Activated T-cell treated with anti-CD3 and anti-CD28 coated beads for 24 hours (primary cell): ENCODE measurements at places on chromosomes 13 and 19.

DNA sequence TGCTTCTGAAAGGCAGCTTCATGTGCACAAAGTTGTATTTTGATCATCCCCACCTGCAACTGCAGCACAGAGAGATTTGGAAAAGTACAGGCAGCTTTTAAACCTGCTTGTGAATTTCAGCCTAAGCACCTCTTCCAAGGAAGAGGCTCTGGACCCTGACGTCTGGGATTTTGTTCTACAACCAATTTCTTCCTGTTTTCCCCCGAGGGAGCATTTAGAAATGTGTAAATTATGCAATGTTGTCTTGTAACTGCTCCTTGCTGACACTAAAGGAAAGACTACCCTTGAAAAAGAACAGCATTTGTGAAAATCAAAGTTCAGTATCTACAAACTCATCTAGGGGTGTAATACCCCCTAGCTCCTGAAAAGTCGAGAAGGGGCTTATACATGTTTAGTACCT, 15.4 kb downstream of the MED26 start:
- no peak for DNase-seq

GRCh38 chr13:33537026-33537425, 251.5 kb upstream of the STARD13 start:
- no peak for DNase-seq

GRCh38 chr19:34088292-34088691, 84.0 kb upstream of the LSM14A start:
- DNase-seq, result no peak

DNA sequence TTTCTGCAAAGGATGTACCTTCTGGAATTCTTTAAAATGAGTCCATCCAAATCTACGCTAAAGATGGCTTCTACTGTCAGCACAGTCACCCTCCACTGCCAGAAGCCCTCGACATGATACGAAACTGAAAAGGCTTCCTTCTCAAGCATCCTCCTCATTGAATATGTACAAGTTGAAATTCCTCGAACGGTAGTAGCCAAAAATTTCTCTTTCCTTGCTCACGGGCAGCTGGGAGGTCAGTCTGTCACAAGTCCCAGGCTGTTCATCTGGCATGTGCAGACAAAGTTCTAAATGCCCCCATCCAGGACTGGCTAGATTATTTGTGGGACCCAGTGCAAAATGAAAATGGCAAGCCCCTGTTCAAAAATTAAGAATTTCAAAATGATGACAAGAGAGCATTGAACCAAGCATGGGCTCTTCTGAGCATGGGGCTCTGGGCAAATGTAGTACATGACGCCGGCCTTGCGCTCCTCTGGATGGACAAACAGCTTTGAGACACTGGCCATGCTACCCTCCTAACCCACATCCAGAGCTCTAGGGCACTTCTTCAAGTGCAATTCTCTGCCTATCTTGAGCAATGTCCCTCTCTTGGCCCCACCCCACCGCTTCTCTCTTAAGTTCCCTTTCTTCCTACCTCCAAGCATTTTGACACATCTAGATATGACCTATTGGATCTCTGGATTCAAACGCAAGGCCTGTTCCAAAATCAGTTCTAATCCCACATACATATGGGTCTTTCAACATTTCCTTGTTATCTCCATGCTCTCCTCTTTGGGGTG, 78.9 kb upstream of the FLT1 start:
- DNase-seq, result no peak

DNA sequence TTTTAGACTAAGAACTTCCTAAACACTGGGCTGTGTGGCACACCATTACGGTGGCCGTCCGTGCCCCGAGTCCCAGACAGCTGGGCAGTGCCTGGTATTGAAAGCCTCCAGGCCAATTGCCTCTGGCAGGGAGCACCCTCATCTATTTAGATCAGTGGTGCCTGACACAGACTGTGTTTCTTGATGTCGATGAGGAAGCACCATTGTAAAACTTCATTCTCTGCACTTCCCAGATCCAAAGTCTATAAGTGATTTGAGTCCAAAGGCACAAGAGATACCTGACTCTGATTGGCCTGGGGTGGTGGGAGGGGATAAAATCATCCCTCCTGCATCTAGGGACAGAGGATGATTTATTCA, 8.5 kb upstream of the STK24 start:
- no peak for DNase-seq

- DNase-seq, result no peak
Measured at GRCh38 chr19:21584537-21584936, 79.1 kb downstream of the ZNF429 start.

DNA sequence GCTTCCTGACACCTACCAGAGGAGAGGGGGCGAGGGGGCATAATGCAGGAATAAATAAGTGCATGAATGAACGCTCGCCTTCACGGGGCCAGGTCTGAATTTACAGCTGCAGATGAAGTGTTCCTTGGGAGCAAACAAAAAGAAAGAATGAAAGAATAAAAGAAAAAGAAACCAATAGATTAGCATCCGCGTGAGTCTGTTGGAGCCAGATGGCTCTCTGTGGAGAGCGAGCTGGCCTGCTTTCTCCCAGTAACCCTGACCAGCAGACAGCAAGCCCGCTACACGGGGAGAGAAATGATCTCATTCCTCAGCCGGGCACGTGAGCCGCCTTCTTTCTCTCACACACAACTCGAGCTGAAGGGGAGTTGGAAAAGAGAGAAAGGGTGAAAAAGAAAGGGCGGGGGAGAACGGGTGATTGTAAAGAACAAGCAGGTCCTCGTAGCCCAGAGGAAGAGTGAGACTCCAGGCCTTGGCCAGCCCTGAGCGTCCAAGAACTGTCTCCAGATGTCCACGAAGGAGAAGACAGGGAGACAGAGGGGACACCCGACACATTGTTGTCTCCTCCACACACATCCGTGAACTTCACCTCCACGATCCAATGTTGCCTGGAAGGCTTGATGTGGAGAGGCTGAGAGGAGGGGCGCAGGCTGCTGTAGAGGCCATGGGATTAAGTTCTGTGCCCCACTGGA, 81.4 kb downstream of the RNASEH2B start:
- DNase-seq, result no peak

- no peak for DNase-seq
Measured at GRCh38 chr19:7740682-7741054, 6.7 kb downstream of the CD209 start.

DNA sequence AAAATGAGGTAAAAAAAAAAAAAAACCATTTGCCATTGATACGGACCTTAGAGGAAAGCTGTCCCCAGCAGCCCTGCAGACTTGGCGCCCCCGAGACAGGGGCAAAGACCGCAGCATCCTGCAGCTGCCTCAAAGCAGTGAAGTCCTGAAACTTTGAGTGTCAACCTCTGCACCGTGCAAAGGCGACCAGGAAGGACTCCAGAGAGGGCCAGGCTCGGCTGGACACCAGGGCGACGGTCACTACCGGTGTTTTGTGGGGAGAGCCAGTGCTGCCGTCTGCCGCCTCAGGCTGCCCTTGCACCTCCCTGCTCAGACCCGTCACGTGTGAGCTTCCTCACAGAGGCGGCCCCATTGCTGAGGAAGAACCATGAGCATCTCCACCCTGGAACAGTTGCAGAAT, 146.7 kb upstream of the SPACA7 start:
- no peak for DNase-seq

DNA sequence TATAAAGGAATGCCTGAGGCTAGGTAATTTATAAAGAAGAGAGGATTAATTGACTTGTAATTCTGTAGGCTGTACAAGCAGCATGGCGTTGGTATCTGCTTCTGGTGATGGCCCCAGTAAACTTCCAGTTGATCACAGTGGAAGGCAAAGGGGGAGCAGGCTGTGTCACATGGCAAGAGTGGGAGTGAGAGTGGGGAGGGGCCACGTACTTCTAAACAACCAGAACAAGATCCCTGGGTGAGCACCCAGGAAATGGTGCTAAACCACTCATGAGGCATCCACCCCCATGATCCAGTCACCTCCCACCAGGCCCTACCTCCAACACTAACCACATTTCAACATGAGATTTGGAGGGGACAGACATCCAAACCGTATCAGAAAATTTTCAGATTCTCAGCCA, 3.0 kb upstream of the RNF113B start:
- DNase-seq, result no peak

GRCh38 chr13:38160131-38160530, 189.5 kb upstream of the UFM1 start:
- DNase-seq, result no peak

DNA sequence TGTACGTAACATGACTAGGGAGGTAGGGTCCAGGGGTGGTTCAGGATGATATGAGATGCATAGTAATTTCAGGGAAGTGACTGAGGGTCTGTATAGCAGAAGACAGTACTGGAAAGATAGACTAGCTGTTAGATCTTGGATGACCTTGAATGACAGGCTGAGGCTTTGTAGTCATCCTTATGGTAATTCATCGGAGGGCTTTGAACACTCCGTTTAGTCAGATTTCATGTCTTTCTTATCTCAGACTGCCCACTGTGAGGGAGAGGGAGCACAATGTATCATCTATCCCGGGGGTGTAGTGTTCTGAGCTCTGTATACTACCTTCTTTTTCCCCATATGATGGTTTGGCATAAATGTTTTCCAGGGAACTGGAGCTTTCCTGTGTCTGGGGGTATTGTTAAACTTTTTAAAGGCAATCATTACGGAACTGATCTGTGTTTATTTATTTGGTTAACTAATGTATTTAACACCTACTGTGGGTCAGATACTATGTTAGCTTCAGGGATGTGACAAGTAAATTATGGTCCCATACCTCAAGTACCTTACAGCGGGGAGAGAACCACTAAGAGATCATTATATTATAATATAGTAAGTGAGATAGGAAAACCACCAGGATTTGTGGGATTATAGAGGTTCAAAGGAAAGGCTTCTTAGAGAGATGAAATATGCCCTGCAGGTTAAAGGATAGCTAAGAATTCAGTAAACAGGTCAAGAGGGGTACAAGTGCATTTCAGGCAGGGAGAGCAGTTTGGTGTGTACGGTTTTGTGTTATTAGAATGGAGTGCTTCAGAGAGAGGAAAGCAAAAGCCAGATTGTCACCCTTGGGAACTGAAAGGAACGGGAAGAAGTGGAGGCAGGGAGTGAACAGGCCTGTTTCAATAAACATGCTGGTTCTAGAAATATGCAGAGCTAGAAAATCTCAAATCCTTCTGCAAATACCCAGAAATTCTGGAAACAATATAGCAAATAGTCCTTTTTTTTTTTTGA, 164.8 kb upstream of the KL start:
- no peak for DNase-seq

DNA sequence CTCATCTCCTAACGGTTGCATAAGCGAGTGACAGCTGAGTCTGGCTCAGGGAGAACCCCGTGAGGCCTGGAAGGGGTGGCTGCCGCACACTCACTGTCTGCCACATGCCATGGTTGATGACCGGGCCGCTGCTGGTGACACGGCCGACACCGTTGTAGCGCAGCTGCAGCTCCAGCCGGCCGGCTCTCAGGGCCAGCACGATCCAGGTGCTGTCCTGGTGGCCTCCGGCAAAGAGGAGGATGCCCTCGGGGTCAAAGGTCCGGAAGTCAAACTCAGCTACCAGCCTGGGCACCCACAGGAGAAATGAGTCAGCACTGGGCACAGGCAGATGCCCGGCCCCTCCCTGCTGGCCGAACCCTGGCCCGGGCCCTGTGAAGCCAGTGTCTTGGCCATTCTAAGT, 31.7 kb downstream of the GAS6 start:
- DNase-seq, result no peak

DNA sequence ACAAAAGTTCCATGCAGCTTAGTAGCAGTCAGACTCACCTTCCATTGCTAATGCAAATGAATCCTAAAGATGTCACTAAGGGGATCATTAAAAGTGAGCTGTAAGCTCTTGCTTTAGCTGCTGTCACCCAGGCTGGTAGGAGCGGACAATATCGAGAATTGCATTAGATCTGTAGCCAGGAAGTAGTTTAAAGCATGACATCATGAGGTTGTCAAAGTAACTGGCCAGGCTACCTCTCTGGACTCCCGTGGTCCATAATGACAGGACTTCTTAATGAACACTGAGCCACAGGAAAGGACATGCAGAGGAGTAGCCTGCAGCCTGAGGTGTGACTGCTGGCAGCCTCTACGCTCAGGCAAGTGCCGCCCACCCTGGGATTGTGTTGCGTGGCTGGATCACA, 522.3 kb upstream of the NBEA start:
- DNase-seq, result no peak

DNA sequence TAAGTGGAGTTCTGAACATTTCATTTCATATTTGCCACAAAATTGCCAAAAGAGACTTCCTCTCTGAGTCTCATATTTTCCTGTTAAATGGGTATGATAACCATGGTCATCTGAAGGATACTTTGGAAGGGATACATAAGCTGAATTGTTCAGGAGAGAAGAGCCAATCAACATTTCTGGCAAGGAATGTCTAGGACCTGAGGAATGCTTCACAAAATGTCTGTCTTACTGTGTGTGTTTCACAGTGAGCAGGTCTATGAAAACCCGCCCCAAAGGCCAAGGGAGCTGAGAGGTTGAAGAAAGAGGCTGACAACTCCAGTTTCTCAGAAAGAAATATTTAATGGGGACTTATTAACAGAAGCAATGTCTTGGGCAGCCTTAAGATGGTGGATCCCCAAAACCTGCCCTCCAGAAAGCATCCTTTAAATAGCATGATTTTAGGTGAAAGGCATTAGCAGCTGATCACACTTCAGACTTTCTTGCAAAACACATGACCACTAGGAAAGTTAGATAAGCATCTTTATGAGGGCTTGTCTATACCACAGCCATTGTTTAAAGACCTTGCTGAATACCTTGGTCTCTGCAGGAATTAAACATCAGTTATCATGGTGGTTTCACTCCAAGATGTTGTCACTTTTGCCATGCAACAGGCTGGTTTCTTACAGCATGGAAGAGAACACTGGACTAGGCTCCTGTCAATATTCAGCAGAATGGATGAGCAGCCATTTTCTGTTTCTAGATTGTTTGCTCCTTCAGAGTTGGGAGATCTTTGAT, 78.9 kb downstream of the TNFSF11 start:
- DNase-seq, result no peak

GRCh38 chr19:50333235-50333736, 4.1 kb upstream of the KCNC3 start:
- peak; percentile 90 for DNase-seq

DNA sequence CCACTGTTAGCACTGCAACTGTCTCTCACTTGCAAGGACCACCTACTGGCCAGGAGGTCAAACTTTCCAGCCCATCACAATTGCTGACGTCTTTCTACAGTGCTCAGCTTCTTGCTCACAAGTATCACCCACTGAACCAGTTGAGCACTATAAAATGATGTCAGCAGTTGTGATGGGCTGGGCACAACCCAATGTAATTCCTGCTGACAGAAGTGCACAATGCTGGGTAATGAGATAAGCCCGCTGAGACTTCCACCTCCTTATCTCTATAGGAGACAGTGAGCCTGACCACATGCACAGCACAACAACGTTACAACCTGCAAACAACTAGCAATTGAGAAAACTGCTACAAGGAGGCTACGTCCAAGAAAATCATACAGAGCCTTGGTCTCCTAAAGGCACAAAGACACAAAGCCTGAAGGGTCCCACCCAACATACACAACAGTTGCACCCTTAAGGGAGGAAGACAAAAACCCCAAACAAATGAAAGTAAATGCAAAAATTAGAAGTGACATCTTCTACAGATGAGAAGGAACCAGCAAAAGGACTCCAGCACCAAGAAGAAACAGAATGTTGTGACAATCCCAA, 273.2 kb downstream of the LIG4 start:
- no peak for DNase-seq
